Activated naive CD8-positive, alpha-beta T cell treated with anti-CD3 and anti-CD28 coated beads, Interleukin-2, amount 10 ng/mL, durations not matched to agents 7 days and 5 days (primary cell): ENCODE measurements at places on chromosomes 6 and 20.

DNA sequence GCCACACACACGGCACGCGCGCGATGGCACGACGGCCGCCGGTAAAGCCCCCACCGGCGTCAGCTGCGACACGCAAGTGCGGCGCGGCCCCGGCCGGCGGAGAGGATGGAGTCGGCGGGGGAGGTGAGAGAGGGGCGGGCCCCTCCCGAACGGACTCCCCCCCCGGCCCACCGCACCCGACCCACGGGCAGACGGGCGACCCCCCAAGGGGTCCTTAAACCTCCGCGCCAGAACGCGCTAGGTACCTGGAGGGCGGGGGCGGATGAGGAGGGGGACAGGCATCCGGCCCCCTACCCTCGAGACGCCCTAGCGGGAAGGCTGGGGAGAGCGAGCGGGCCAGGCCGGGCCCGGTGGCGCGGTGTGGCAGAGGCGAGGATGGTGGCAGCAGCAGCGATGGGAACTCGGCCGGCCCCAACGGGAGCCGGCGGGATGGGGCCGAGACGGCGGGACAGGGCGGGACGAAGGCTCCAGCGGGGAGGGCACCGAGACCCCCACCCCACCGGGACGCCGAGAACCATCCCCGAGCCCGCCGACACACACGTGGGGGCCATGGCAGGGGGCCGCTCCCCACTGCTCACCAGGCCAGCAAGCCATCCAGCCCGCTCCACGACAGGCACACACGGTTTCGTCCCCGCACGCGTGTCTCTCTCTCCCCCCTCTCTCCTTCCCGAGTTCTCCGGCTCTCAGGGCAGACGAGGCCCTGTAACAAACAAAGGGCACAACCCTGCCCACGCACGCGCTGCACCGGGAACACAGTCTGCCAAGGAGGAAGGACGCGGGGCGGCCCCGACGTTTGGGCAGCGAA lies 1515.4 kb upstream of the DEFB115 start:
- no peak for DNase-seq

GRCh38 chr6:4224067-4224978 lies 88.9 kb upstream of the ECI2 start:
- DNase-seq, result no peak

DNA sequence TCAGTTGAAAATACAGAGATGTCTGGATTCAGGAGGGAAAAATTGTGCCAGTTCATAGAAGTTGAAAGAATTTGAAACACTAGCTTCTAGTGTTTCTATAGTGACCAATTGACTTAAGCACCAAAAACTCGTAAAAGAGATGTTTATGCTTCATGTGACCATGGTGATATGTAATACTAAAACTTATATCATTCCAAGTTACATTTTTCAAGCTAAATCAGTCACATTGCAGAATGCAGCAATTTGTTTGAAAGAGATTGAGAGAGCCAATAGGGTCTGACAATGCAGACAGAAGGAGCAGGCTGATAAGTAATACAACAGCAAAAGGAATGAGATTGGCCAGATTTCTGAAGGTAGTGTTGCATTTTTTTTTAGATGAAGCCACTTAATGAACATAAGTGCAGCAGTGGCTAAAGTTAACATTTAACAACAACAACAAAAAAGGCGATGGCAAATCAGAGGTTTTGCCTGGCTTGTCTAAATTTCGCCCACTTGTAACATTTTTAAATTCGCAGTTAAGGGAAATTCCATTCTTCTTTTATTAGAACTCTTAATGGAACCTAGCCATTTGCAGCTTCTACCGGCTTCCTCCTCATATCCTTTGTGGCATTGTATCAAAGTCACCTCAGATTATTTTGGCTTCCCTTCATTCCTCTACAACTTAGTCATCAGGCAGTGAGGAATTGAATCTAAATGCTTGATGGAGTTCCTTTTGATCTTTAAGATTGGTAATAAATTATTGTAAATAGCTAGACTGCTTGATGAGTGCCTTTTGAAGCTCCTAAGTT lies 484.0 kb upstream of the SOX4 start:
- DNase-seq, result no peak

DNA sequence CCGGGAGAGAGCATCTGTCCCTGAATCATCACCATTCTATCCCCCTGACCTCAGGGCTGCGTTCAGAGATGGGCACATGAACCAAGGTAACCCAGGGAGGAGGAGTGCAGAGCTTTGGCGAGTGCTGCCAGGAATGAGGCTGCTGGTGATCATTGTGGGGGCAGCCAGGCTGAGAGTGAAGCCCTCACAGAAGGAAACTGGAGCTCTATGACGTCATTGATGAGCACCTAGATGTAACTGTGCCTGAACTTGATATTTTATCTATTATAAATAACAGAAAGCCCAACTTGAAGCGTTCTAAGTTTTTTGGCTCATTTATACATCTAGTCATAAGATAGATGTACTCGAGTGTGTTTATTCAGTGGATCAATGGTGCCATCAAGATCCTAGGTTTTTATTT lies 17.3 kb upstream of the TSHZ2 start:
- no peak for DNase-seq

DNA sequence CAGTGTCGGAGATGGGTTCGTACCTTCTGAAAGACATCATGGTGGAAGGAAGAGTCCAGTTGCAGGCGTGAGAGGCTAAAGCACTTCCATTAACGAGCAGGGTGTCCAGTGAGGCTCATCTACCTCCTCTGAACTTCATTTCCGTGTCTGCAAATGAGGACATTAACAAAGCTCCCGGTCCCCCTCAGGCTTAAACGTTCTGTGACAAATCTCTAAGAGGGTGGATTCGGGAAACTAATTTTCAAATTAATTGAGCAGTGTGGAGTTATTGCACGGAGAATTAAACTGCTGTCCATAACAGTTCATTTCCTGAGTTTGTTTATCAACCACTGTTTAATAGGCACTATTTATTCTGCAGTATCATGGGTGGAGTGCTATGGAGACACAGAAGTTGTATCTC lies 68.2 kb downstream of the TRMT6 start:
- DNase-seq, result no peak

DNA sequence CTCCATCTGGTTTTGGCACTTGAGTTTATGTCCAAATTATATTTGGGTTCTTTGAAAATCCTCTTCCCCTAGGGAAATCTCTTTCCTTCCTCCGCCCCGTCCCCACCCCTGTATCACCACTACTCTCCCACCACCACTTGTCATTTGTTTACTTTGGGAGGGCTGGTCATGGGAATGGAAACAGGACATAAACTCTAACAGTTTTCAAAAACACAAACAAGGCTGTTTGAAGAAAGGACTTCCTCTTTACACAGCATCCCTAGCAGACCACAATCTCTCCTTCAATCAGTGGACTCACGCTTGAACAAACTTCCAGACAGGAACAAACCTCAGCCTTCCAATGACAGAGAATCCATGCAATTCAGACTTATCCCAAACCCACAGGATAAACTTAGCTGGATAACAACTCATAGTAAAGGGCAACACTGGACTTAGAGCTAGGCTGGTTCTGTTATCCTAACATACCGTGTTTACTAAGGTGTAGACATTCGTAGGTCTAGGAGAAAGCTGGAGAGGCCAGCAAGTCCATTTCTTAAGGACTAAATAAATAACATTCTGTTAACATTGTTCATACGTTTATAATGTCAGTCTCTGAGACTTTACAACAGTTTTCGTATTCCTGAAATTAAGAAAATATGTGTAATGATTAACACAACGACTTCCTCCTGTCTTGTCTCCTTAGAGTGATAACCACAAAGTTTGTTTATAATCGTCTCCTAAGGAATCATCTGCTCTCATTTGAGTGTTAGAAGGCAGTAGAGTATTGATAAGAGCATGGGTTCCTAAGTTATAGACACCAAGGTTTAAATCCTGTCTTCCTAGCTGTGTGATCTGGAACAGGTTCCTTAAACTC lies 44.1 kb upstream of the CTAGE9 start:
- no peak for DNase-seq

- no peak for DNase-seq
These were observed 5.0 kb downstream of the RFPL4B start for GRCh38 chr6:112352101-112352500.

DNA sequence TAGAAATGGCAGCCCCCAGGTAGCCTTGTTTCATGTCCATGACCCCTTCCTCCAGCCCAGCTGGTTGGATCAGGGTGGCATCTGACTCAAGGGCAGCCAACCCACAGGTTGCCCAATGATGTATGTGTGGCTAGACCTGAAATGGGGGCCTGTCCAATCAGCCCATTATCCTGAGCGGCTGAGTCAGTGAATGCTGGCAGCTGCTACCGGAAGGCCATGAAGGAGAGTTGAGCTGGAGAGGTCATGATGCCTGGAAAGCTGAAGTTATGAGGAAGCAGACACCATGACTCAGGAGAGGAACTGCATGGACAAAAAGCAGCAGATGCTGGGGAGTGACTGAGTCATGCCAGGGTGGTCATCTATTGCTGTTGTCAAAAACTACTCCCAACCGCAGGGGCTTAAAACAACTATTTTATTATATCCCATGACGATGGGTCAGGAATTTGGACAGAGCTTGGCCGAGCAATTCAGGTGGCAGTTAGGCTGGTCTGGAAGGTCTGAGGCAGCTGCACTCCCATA lies 67.3 kb downstream of the MDGA1 start:
- DNase-seq, result no peak

DNA sequence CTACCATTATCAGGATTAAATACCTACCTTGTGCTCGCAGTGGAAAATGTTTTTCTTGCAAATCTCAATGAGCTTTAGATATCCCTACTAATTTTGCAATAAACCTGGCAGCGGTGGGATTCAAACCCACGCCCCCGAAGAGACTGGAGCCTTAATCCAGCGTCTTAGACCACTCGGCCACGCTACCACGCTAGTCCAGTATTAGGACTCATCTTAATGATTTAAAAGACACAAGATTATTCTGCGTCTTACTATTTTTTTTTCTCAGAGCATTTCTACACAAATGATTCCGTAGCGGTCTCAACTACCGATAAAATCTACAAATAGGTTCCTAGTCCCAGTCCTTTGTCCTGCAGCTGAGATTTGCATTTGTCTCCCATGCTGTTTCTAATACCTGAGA lies 35.2 kb upstream of the ZSCAN23 start:
- no peak for DNase-seq

DNA sequence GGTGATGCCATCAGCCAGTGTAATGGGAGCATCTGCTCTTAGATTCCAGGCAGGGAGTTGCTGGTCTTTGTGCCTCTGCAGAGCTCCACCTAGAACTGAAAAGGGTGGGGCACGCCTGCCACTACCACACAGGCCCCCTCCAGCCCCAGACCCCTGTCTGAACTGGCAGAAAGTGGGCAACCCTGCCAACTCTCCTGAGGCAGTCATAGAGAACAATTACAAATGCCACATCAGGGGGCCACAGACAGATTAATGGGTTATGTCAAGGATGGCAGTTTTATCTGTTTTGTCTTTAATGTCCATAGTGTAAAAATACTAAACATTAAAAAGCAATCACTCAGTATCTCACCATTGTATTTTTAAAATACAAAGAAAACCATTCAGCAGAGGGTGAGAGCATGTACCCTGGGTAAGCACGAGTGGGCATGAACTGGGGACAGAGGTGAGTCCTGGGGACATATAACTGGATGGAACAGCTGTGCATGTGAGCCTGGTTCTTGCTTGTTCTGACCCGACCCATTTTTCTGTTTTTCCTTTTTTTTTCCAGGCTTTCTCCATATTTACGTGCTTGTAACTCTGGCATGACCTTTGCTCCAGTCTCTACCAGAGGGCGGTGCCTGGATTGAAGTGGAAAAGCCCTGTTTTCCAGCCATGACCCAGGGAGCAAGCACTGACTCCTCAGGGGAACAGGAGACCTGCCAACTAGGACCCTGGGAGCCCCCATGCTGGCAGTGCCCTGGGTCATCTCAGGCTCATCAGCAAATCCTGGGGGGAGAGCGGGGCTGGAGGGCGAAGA lies 8.2 kb downstream of the TRAF3IP2 start:
- no peak for DNase-seq

DNA sequence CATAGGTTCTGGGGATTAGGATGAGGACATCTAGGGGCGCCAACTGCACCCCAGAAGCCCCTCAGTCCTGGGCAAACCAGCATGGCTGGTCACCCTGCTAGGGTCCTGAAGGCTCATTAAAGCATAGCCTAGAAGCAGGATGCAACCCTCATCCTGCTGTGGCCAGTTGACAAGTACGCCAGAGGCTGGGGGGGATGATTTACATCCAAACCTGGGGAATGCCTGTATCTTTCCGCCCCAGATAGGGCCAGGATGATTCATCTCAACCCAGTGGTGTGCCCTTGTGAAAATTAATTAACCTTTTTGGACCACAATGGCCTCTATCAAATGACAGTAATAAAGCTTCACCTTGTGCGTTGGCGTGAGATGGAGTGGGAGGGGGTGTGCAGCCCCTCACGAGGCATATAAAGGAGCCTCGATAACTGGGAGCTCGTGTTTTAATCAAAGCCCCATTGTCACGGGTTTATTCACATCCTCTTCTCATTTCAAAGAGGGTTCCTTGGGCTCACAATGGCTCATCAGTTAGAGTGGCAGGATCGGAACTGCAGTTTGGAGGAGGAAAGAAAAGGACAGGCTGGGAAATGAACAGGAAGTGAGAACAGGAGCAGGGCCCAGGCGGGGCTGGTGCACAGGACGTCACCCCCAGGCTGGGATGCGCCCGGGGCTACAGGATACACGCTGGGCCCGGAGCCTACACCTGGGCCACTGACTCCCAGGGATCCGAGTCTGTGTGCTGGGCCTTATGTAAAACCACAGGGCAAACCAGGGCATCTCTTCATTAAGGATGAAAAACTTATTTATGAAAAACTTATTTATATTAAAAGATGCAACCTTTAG lies 121.8 kb upstream of the PHACTR3 start:
- DNase-seq, result no peak

DNA sequence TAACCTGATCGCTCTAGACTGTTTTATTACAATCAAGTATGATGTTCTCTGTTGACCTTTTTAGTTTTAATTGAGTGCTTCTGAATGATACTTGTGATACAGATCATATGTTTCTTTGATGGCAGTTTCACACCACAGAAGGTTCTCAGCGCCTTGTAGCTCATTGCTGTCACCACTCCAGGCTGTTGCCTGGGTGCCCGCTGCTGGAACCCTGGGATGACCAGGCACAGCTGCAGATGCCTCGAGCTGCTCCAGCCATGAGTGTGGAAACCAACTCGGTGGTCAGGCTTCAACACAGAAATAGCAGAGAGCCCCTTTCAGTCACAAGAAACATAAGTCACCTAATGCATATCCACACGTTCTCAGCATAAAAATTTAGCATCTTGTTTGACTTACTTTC lies 112.7 kb downstream of the RPP40 start:
- no peak for DNase-seq

DNA sequence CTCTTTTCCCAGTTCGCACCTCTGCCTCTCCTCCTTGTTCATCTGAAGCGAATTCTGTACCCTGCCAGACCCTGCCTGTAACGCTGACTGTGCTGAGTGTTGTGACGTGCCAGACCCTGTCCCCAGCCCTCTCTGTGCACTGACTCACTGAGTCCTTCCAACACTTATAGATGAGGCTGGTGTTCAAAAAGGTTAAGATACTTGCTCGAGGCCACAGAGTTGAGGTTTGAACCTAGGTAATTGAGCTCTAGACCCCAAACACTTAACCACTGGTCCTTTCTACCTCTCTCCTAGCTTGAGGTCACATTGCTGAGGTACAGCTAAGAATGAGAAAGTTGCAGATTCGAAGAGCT lies 45.7 kb upstream of the NEDD9 start:
- DNase-seq, result no peak

GRCh38 chr20:36061754-36062153 lies 92.8 kb upstream of the EPB41L1 start:
- DNase-seq, result no peak

GRCh38 chr20:3814928-3815495 lies 5.3 kb upstream of the AP5S1 start:
- no peak for DNase-seq
